ENCODE measurements at places on chromosomes 1 and 21.
A peak's percentile ranks its signal among the peaks of the same experiment; 100 is the strongest.

DNA sequence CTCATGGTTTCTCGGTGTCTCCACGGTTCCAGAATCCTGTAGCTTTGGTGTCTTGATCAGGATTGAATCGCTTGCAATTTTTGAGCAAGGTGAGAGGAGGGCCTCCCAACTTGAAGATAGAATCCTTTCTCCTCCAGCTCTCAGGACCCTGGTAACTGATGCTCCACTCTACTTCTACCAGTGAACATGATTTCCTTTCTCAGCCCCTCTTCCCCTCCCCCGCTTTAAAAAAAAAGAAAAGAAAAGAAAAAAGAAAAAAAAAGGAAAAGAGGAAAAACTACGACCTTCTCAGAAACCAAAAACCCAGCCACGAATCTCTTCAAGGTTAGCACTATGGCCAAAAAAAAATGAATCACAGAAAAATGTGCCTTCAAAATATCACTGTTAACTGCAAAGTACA, 1.2 kb downstream of the ARHGEF11 start:
- no peak for DNase-seq

- DNase-seq: no peak
Measured at GRCh38 chr1:85259912-85260274, 431 bp upstream of the C1orf52 start.

DNA sequence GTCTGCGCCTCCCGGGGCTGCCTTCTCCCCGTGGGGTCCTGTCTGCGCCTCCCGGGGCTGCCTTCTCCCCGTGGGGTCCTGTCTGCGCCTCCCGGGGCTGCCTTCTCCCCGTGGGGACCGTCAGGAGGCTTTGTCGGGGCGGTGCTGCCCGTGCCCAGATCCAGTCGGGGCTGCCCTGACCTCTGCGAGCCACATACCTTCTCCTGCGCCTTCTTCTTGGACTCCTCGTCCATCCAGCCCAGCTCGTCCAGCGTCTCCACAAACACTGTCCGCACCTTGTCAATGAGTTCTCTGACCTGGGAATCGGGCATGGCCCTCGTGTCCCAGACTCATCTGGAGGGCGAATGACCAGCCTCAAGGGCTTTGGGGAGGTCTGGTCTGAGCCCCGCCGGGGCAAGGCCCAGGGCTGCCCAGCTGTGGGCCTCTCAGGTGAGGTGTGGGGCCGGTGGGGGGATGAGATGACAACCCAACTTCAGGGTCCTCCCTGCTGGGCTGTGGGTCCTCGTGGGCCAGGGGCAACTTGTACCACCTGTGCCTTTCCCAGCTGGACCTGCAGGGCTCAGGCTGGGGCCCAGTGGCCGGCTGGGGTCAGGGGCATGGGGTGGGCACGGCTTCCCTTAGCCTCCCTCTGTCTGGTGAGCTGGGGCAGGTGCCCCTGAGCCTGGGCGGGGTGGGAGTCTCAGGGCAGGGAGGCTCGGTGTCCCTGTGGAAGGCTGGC, 9.4 kb downstream of the PRXL2B start:
- no peak for DNase-seq

DNA sequence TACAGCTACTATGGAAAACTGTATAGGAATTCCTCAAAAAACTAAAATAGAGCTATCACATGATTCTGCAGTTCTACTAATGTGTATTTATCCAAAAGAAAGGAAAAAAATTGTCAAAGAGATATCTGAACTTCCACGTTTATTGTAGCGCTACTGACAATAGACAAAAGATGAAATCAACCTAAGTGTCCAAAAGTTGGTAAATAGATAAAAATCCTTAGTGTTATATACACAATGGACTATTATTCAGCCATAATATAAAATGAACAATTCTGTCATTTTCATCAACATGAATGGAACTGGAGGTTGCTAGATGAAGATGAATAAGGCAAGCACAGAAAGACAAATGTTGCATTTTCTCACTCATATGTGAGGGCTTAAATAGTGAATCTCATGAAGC, 1492.1 kb downstream of the MRPL39 start:
- no peak for DNase-seq

GRCh38 chr1:97137862-97138514, 416.4 kb downstream of the PTBP2 start:
- no peak for DNase-seq

- no peak for DNase-seq
Measured at GRCh38 chr1:206690516-206690915, 5.8 kb downstream of the MAPKAPK2 start.

- no peak for DNase-seq
Measured at GRCh38 chr1:206025283-206025820, 1.7 kb upstream of the CTSE start.

DNA sequence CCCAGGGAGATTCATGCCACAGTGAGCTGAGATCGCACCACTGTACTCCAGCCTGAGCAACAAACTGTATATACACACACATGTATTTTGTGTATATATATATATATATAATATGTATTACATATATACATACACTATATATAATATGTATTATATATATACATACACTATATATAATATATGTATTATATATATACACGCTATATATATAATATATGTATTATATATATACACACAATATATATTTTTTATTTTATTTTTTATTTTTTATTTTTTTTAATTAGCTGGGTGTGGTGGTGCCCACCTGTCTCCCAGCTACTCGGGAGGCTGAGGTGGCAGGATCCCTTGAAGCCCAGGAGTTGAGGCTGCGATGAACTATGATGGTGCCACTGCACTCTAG, 9.3 kb downstream of the TP73 start:
- DNase-seq: no peak

GRCh38 chr1:106027871-106028270, 1028.6 kb upstream of the PRMT6 start:
- DNase-seq: no peak

DNA sequence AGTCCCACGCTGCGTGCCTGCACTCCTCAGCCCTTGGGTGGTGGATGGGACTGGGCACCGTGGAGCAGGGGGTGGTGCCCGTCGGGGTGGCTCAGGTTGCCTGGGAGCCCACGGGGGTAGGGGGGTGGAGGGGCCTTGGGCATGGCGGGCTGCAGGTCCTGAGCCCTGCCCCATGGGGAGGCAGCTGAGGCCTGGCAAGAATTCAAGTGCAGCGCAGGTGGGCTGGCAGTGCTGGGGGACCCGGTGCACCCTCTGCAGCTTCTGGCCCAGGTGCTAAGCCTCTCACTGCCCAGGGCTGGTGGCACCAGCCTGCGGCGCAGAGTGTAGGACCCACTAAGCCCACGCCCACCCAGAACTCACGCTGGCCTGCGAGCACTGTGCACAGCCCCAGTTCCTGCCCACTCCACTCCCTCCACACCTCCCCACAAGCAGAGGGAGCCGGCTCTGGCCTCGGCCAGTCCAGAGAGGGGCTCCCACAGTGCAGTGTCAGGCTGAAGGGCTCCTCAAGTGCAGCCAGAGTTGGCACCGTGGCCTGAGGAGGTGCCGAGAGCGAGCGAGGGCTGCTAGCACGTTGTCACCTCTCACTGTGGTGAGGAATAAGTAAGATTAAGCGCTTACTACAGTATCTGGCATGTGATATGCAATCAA, 12.8 kb downstream of the TNNI3K start:
- DNase-seq: no peak

DNA sequence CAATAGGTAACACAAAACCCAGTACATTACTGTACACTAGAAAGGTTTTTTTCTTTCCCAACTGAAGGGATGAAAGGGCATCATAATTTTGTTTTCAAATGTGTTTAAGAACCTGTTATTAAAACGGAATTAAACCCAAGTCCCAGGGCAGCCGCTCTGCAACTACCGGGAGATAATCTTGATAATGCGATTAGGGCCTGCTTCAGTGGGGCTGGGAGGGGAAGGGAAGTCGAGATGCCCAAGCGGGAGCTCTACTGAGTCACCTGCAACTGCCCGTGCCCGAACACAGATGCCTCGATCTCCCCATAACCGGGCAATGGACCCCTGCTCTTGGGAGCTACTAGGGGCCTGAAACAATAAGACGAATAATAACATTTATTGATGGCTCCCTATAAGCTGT, 61.4 kb downstream of the KAZN start:
- no peak for DNase-seq

- DNase-seq: no peak
Measured at GRCh38 chr1:30151826-30152225, 571.6 kb downstream of the MATN1 start.

DNA sequence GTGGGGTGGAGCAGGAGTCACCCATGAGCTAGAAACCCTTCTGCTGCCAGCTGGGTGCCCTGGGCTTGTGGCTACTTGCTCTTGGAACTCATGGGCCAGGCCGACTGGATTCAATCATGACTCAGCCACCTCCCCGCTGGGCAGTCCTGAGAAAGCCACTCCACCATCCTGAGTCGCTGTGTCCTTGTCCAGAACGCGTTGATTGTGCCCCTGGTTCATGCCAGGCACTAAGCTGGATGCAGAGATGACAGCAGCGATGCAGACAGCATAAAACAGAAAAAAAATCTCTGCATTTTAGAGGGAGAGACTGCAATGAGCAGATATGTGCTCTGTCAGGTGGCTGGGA, 10.6 kb downstream of the PADI1 start:
- no peak for DNase-seq

DNA sequence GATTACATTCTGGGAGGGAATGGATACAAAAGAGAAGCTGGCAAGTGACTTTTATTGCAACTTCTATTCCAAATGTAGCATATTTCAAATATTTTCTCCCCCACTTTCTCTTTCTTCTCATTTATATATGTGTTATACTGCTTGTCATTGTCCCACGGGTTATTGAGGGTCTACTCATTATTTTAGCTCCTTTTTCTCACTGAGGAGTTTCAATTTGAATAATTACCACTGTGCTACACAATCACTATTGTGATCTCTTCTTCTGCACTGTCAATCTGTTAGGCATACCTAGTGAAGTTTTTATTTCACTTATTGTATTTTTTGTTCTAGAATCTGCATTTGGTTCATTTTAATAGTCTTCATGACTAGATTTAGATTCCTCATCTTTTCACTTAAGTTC, 339.7 kb downstream of the PTPRC start:
- DNase-seq: no peak

GRCh38 chr1:177996957-177997356, 27.1 kb upstream of the SEC16B start:
- no peak for DNase-seq

DNA sequence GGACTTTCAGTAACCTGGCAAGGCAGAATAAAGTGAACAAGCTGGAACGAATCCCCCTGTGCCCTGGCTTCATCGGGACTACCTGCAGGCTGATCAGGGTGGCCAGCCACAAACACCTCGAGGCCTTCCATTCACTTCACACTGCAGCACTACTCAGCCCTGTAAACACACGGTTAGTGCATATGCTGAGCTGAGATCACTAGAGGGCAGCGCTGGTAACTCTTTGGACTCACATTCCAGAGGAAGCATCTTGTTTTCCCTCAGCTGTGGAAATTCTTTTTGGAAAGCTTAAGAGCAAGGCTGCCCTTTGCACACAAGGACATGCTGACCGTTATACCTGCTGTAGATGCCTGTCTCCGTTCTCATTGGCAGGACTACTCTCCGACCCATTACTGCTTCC, 32.1 kb downstream of the PCSK9 start:
- peak; percentile 25 for DNase-seq

GRCh38 chr21:18369115-18369514, 34.5 kb downstream of the TMPRSS15 start:
- DNase-seq: peak; percentile 88

DNA sequence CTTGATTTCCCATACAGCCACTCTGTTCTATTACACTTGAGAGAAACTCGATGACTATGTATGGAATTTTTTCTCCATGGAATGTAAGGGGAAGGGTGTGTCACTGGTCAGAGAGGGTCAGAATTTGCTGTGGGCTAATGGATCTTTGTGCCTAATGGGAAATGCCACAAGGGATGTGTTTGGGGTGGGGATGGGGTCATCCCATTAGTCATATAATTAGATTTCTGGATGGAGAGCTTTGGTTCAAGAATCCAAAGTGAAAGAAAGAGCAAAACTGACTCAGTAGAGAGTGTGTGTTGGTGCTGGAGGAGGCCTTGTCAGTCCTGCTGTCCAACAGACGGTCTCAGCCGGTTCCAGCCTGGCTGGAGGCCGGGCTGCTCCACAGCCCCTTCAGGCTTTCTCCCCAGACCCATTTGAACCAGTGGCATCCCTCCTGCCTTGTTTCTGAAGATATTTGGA, 86.4 kb downstream of the LAMC2 start:
- no peak for DNase-seq

DNA sequence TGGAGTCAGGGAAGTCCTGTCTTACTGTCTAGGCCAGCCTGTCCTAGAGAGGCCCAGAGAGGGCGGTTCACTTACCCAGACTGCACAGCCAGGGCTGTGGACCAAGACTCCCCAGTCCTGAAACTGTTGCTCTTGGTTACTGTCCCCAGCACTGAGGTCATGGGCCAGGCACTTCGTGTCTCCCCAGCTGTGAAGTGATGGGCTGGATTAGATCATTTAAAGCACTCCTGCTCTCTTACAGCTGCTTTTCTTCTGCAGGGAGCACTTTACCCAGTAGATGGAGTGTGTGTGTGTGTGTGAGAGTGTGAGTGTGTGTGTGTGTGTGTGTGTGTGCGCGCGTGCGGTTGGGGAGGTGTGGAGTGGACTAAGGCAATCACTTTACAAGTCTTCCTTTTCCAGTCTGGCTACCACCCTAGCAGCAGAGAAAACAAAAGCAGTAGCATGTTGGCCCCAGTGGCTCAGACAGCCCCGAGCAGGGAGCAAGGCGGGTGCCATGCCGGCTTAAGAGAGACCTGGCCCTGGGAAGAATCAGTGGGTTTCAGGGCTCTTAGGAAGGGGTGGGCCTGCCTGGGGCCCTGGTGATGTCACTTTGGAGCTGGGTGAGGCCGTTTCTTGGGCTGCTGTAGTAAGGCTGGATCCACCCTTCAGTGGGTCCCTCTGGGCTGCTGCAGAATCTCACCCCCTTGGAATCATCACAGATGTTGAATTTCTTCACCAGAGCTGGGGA, 2.4 kb downstream of the SPSB1 start:
- peak; percentile 80 for DNase-seq

DNA sequence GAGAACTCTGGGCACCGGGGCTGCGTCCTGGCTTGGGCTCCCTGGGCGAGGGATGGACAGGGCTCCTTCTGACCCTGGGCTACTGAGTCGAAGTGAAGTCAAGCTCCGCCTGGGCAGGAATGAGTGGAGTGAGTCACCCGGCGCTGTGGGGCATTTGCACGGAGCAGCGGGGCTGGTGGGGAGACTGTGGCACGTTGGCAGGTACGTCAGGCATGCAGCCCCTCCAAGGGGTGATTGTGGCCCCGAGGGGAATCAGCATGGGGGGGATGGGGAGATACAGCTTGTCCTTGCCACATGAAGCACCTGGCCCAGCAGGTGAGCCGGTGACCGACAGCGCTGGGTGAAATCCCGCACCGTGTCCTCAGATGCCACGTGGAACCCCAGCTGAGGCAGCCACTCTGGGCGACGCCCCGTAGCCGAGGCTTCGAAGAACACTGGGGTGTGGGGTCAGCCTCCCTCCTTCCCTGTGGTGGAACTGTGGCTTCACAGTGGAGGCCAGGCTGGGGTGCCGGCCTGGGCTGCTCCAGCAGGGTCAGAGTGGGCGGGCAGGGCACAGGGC, 62.3 kb downstream of the COL18A1 start:
- DNase-seq: peak; percentile 63
